ENCODE measurements at places on chromosomes 16 and 17.

- no peak for DNase-seq
Measured at GRCh38 chr16:85935974-85936760, 37.2 kb downstream of the IRF8 start.

- no peak for DNase-seq
Measured at GRCh38 chr17:77811521-77811920, 147.0 kb upstream of the TNRC6C start.

GRCh38 chr17:56937687-56938086 is 23.2 kb downstream of the COIL start:
- no peak for DNase-seq

DNA sequence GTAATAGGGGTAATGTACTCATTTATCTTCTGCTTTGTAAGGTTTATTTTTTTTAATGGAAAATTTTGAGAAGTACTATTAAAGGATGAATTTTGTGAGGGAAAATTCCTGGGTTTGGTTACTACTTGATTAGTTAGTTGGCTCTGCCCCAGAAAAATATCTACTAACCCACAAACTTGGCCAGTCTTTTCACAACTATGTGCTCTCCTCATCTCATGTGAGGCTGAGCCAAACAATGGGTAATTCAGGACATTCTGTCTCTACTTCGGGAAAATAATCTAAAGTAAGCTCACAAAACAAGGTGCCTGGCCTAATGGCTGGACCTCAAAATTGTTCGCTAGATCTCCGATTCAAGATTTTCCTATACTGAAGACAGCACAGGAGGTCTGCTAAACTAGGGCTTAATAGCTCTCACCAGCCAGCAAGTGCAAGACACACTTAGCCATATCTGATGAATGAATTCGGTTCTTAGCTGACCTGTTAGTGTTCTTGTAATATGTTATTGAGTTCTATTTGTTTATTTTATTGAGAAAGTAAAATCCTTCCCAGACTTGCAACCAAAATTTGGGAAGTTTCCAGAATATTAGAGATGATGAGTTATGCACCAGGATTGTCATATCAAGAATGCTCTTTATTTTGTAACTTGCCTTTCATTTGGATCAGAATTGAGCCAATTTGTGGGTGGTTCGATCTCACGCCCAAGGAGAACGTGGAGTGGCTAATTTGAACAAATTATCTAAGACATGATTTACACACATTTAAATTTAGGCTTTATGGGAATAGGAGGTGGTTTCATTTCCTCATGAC is 5.7 kb downstream of the KCNJ16 start:
- no peak for DNase-seq

DNA sequence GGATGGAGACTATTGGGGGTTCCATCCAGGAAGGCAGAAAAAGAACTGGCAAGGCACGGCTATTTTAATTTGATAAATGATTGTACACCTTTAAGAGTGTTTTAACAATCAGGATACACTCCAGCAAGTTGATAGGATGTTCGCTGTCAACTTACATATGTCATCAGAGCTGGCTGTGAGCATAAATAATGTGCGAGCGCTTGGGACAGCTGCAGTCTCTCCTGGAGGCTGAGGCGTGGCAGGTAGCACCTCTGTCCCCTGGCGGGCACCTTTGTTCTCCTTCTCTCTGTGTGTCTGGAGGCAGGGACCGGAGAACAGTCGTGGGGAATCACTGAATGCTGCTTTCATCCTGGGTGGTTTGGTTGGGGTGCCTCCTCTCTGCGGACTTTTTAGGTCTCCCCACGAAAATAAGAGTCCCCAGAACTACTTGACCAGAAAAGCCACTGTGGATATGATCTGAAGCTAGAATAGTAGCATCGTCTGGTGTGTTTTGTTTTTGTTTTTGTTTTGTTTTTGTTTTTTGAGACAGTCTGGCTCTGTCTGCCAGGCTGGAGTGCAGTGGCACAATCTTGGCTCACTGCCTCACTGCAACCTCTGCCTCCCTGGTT is 9.4 kb downstream of the BAHCC1 start:
- peak; percentile 23 for DNase-seq

DNA sequence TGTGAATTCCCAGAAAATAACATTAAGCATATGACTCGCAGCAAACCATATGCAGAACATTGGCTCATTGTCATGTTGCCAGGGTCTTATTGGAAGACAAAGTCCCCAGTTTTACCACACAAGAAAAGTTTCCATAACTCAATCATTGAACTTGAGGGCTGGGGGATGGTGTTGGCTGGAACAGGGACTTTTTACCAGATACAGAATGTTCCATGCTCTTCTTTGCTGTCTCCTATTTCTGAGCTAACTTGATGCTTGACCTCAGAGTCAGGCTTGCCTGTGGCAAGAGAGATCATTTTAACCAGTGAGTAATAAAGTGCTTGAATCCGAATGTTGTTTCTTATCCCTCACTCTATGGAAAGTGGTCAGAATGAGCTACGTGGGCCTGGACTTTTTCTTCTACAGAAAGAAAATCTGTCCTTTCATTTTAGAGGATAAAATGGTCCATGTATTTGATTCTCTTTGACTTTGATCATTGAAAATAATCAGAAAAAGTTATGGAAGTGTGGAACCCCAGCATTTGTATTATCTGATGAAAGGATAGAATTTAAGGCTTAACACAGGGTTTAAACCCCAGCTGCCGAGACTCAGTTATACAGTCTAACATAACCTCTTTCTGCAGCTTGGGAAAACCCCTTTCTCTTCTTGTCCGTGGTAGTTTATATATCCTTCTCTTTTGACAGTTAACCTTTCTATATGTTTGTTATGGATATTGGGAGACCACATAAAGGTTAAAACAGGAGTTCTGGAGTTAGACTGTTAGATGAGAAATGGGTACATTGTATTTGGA is 67.0 kb downstream of the TUBD1 start:
- no peak for DNase-seq

DNA sequence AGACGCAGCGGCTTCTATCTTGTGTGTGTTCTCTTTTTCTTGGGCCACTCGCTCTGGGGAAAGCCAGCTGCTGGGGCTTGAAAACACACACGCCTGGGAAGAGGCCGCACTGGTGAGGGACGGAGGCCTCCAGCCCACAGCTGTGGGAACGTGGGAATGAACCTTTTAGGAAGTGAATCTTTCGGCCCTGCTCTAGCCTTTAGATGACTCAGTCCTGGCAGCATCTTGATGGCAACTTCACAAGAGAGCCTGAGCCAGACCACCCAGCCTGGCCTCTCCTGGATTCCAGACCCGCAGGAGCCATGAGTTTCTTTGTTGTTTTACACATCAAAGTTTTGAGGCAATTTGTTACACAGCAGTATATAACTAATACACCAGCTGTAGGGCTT is 2.2 kb upstream of the PDPK1 start:
- DNase-seq = no peak
